Ovary (tissue), 10 donors: ENCODE measurements at places on chromosomes 2 and 18. TPM values are rescaled to one million over a fixed set of nuclear protein-coding genes. Genes with fewer than 3 reads are reported as not detected.

GRCh38 chr2:178397002-178397605 lies 53.9 kb downstream of the PRKRA start:
- no peak for DNase-seq

- DNase-seq = no peak
Observed at GRCh38 chr2:121148481-121148880, 136.5 kb downstream of the TFCP2L1 start.

- peak; percentile 50 for DNase-seq
Observed at GRCh38 chr2:33108483-33109443, 162.0 kb downstream of the LTBP1 start.

DNA sequence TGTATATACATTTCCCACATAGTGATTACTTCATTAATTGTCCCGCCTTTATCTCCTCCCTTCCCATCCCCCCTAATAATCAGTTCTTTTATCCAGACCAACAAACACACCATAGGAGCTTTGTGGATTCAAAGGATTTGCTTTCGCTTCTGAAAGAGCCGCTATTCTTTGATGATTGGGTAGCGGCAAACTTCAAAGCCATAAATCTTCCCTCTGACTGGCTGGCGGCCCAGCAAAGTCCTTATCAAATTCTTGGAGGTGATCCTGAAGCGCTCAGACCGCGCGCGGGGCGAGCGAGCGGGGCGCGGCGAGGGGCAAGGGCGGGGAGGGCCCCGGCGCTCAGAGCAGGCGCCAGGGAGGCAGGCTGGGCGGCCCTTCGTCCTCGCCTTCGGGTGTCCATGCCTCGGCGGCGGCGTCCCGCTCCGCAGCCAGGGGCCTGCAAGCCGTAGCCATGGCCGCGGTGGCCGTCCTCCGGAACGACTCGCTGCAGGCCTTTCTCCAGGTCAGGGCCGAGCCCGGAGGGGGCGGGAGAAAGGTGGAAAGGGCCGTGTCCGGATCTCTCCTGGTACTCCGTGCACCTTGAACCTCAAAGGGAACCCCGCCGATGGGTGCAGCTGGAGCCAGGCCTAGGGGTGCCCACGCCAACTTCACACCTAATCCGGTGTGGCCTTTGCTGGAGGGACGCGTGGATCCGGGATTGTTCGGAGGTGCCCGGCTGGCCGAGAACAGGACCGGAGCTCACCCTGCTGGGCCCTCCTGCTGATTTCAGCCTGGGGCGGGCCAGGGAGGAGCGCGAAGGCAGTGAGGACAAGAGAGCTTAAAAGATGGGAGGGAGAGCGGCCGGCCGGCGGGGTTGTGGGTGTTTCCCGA lies at the start of gene SP5:
TSS of gene SP5 (plus strand) at position 276 of the 870 bp plus-strand sequence. CDS start at position 452, 176 bp downstream.
- peak; percentile 61 for DNase-seq

- peak; percentile 51 for DNase-seq
Observed at GRCh38 chr2:170715932-170716777, 1.0 kb downstream of the SP5 start.

DNA sequence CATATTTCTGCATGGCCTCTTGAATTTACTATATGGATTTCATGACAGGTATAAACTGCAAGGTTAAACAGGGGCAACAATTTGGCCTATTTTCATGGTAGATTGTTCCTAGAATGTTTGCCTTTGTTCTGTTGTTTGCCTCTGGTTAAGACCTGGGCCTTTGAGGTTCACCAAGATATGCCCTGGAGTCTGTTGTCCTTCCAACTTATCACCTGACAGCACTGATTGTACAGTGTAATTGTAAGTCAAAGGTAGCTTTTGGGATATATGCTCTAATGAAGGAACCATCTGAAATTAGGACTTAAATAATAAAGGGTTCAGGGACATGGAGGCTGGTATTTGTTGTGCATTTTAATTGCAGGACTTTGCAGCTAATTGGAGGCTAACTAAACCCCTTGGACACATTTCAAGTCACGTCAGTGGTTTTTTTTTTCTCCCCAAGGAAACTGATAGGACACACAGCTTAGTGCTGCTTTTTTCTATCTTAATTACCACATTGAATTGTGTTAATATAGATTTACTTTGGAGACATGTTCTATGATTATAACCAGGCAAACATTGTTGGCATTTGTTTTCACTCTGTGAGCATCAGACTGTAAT lies 771.2 kb upstream of the LINC00305 start:
- DNase-seq = no peak

- no peak for DNase-seq
Observed at GRCh38 chr2:230268606-230269243, 43.2 kb downstream of the SP140 start.

GRCh38 chr18:32937597-32937996 lies 164.8 kb upstream of the KLHL14 start:
- no peak for DNase-seq

- no peak for DNase-seq
Observed at GRCh38 chr2:198285216-198285615, 480.8 kb downstream of the PLCL1 start.

DNA sequence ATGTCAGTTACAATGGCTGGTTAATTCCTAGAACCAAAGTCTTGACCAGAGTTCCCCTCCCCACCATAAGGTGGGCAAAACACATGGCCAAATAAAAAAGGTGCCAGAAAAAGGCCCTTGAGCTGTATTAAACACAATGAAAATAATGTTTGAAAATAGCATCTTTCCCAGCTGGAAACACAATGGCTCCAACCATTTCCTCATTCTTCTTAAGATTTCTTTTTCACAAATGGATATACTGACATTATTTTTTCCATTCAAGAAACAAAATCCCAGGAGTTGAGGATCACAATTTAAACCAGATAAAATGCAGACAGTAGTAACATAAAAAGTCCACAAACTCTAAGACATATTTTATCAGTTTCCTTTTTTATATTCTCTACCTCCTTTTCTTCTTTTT lies 143.8 kb downstream of the EXOC6B start:
- no peak for DNase-seq

GRCh38 chr2:237698358-237698694 lies 70.9 kb downstream of the LRRFIP1 start:
- DNase-seq = no peak

DNA sequence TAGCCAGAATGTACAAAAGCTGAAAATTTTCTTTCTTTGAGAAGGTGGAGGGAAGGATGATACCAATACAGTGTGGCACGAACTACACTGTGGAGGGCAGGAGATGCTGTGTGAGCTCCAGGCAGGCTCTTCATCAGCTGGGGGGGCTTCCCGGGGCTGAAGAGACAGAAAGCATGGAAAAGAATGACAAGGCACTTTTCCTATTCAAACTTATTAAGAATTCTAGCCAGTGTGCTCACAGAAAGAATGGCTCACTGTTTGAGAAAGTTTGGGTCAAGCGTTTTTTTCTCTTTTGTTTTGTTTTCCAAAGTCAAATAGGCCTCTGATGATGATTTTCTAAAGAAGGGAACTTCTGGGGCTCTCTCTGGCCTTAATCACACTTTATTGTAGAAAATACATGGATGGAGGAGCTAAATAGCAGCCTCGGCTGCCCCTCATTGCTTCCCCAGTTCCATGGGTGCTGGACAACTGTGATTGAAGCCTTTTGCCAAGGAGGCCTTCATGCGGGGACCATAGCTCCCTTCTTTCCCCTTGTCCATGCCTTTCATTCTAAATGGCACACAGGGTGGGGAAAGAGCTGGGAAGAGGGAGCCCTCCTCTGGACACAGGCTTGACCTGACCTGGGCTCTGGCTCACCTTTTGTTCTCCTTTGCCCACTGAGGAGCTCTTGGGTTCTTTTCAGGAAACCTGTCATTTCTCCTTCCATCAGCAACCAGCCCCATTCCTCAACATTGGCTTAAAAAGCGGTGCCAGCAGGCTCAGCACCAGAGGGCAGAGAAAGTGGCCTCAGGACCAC lies 130.6 kb downstream of the TDRD15 start:
- DNase-seq = no peak

DNA sequence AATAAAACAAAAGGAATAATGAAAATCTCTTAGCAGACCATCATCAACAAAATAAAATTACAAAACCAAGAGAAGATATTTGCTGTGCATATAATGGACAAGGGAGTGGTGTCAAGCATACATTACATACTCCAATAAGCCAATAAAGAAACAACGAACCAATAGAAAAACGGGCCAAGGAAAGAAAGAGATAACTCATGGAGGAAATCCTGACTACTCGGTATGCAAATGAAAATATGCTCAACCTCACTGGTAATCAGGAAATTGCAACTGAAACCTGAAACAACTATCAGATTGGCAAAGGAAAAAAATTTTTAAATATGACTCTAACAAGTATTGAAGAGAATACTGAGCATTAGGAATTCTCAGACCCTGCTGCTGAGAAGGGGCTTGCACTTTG lies 84.7 kb downstream of the BCL2 start:
- no peak for DNase-seq

GRCh38 chr2:239211396-239212094 lies 189.3 kb downstream of the HDAC4 start:
- peak; percentile 9 for DNase-seq

DNA sequence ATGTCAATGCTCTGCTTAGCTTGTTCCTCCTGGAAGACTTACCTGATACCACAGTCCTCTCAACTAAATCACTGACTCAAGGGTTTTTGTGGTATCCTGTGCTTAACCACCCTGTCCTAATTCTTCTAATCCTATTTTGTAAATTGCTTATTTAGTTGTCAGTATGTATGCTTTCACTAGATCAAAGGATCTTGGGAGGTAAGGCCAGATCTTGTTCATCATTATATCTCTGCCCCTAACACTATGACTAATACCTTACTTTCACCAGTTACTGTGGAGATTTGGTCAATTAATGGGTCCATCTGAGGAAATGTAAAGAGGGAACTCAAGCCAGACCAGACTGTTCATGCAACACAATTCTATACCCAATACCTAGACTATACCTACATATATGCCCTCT lies 203.2 kb downstream of the GULP1 start:
- no peak for DNase-seq

GRCh38 chr2:46562451-46562840 lies 83.1 kb downstream of the TMEM247 start:
- no peak for DNase-seq

DNA sequence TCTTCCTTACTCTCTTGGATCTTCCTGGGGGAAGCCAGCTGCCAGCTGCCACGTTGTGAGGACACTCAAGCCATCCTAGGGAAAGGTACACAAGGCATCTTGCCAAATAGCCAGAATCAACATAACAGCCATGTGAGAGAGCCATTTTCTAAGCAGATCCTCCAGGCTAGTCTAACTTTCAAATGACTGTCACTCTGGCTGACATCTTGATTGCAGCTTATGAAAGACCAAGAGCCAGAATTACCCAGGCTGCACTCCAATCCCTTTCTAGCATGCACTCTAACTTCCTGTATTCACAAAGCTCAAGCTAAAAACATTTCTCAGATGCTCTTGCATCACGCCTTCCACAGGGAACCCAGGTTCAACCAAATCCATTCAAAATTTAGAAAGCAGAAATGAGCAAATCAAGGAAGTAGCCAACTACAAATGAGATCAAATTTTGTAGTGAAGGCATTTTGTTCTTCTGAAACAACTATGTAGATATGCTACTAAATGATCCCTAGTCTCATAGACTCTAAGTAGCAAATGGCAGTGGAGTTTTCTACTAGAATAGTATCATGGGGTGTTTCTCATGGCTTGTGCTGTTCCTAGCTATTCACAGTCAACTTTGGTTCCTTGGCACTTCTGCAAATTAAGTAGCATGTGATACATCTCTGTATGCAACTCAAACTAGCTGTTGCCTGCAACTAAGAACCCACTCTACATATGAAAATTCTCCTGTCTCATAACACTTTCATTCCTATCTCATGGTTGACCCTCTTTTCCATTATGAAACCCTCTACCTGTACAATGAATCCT lies 281.9 kb downstream of the ZEB2 start:
- no peak for DNase-seq

- no peak for DNase-seq
Observed at GRCh38 chr2:181764095-181764963, 84.0 kb upstream of the NEUROD1 start.

- DNase-seq = no peak
Observed at GRCh38 chr2:215664847-215665525, 229.1 kb upstream of the FN1 start.

- DNase-seq = no peak
Observed at GRCh38 chr2:180848393-180848792, 132.0 kb upstream of the UBE2E3 start.

- DNase-seq = no peak
Observed at GRCh38 chr2:112001136-112001715, 53.8 kb upstream of the TMEM87B start.

Gene SANBR
- 2.7 TPM for polyA plus RNA-seq

Gene TTN
- 0.17 TPM for polyA plus RNA-seq

Gene ABCB11
- 0.18 TPM for polyA plus RNA-seq

Gene SERPINE2
- 184 TPM for polyA plus RNA-seq

Gene C2orf80
- not detected for polyA plus RNA-seq

Gene KYNU
- polyA plus RNA-seq = 0.40 TPM

Gene CYP26B1
- 1.5 TPM for polyA plus RNA-seq
